Fibroblast of skin of scalp (primary cell): ENCODE measurements at places on chromosomes 2 and 18.

- DNase-seq: peak; percentile 76
These were observed 225.3 kb upstream of the AGAP1 start for GRCh38 chr2:235268535-235268934.

GRCh38 chr2:46983065-46983801 lies 67.6 kb upstream of the MCFD2 start:
- DNase-seq: no peak

DNA sequence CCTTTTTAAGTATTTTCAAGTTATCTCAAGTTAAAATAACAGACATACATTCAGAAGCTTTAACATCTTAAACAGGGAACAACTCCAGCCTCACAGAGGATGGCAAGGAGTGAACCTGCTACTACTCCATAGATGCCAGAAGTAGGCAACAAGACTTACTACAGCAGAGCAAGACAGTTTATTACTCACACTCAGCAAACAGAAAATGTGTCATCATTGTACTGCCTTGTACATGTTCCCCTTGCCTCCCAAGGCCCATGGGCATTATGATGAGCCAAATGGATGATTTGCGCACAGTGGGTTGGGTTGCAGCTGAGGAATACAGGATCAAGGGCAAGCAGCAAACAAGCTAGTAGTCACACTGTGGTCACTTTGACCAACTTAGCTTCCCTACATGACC lies 80.6 kb upstream of the VRK2 start:
- DNase-seq: no peak

DNA sequence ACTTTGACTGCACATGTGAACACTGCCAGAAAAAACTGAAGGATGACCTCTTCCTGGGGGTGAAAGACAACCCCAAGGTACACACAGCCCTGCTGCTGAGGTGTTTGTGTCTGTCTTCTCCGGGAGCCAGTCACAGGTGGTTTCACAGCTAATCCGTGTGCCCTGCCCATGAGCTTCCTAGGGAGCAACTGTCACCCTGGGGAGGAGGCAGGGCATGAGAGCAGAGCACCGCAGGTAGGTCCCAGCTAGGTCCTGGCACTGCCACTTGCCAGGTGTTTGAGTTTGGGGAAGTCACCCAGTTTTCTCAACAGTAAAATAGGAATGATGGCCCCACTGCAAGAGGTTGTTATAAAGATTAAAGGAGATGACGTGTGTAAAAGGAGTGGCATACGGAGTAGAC lies 29.1 kb downstream of the SMYD1 start:
- no peak for DNase-seq

DNA sequence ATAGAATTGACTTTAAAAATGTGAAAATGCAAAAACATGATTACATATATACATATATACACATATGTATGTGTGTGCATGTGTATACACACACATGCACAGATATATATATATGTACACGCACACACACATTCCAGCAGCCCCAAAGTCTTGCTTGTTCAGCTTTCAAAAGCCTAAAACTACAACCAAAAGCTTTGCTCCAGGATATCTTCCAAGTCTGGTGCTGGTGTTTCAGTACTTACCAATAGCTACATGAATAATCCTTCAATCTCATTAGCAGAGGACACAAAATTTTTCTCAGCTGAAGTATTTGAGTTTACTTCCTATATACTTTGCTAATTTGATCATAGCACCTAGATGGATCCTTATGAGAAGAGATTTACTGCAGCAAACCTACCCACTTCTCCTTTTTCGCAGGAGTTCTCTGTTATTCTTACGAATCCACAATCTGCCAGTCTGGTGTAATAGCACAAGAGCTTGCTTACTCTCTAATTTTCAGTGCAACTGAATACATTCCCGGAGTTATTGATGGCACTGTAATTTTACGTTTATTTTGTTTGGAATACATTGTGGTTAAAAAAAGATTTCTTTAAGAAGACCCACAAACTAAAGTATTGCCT lies 553.3 kb downstream of the ARHGAP15 start:
- no peak for DNase-seq
